Endothelial cell (in vitro differentiated cells): ENCODE measurements at places on chromosomes 5 and 9. TPM values are rescaled to one million over a fixed set of nuclear protein-coding genes. Genes with fewer than 3 reads are reported as not detected.

The KCNN2 gene
- total RNA-seq, result 2.4 TPM

The OR2V1 gene
- not detected for total RNA-seq

The FBP1 gene
- total RNA-seq, result not detected

The UNC13B gene
- total RNA-seq, result 39.9 TPM

The ARHGEF39 gene
- 1.4 TPM for total RNA-seq
